ENCODE measurements at places on chromosomes 5 and 9.

- DNase-seq: no peak
These were observed 170.4 kb downstream of the ZDHHC21 start for GRCh38 chr9:14522627-14523379.

GRCh38 chr9:37921546-37922300, 17.8 kb upstream of the SLC25A51 start:
- no peak for DNase-seq

DNA sequence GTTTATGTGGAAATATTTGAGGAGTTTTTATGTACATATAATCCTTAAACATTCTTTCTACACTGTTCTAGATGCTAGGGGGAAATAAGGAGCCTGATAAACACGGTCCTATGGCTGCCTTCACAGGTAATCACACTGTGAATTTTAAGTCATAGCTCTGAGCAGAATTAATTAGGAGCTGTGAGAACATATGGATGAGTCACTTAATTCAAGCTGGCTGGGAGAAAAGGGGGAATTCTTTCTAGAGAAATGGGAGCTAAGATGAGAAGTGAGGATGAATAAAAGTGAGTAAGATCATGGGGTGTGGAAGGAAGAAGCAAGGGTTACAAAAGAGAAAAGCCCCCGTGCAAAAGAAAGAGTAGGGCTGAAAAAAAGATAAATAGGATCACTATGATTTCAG, 290.8 kb downstream of the DNAH5 start:
- no peak for DNase-seq

- no peak for DNase-seq
These were observed 74.8 kb downstream of the CDK5RAP2 start for GRCh38 chr9:120505186-120505585.

- no peak for DNase-seq
These were observed 149.0 kb downstream of the SSBP2 start for GRCh38 chr5:81601919-81602318.

DNA sequence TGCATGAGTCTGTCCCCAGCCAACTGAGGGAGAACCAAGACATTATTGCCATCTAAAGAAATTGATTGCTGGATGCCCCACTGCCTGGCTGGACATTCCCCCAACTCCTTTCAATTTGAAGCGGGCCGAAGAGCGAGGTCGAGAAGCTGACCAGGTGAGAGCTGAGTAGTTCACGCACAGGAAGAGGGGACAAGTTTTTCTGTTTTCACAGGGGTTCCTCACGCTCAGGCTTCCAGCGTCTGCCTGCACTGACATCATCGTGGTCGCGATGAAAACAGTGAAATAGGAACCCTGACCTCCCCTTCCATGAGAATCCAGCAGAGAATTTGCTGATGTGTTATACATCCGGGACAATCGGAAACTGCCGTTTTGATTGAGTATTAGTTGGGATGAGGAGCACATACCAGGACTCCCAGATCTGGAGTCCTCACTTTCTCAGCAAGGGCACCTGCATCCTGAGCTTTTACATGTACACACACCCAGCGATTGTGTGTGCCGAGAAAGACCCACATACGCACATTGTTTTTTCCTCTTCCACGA, 3.1 kb upstream of the DMRT3 start:
- no peak for DNase-seq

DNA sequence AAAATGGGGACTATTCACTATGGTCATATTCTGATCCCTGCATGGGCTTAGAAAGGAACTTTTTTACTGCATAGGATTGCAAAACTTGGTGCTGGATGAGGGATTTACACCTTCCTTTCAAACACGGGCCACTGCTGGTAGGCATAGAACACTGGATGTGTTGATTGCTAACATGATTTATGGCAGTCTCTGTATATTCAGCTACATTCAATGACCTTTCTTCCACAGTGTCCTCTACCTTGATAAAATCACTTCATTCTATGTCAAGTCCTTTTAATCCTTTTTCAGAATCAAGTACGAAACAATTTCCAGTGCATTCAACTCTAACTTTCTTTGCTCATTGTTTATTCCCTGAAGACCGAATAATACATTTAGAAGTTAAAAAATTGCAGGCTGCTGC, 91.9 kb upstream of the ATG10 start:
- DNase-seq: no peak

DNA sequence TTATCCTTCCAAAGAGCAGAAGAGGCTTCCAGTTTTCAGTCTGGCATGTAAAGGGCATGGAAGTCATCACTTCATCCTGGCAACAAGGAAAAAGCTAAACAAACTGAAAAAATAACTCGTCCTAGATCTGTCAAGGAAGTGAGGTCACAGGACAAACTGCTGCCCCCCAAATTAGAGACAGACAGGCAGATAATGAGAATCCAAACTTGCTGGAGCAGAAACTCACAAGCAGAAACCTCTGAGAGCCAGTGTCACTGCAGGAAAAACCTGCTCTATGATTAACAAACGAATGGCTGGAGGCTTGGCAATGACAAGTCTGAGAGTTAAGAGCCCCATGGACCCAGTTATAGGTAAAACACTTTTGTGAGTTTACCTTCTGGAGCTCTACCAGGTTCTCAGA, 18.9 kb upstream of the MLANA start:
- no peak for DNase-seq

- no peak for DNase-seq
These were observed 15.2 kb downstream of the RNF180 start for GRCh38 chr5:64180661-64181343.

GRCh38 chr5:139368613-139369012, 14.5 kb downstream of the SLC23A1 start:
- no peak for DNase-seq

GRCh38 chr9:101737165-101737704, 1.2 kb downstream of the GRIN3A start:
- DNase-seq: no peak

GRCh38 chr5:76622973-76623596, at the start of gene F2RL2:
Gene F2RL2, minus strand, starts transcription at chr5:76623403. Its CDS starts 173 bp downstream, at chr5:76623230.
- no peak for DNase-seq

GRCh38 chr9:94895668-94896067, 169.2 kb downstream of the AOPEP start:
- no peak for DNase-seq

- no peak for DNase-seq
These were observed 147.6 kb downstream of the GAPVD1 start for GRCh38 chr9:125409217-125409636.

DNA sequence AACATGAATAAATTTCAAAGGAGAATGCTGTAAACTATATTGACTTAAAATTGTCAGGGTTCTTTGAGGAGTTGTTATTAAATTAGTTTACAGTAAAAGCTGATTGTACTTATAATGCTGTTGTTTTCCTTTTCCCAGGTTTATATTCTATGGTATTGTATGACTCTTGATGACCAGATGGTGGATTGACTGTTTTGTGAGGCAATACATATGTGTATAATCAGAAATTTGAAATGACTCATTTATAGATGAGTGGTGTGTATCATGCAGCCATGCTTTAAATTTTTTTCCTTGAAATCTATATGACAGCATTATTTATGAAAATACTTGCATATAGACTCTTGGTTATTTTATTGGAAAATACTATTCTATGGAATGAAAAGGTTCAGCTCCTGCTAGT, 195.3 kb downstream of the CNTLN start:
- no peak for DNase-seq

- DNase-seq: no peak
These were observed 198.4 kb upstream of the MEF2C start for GRCh38 chr5:89081360-89081759.
